ENCODE measurements at places on chromosomes 1 and 21.

DNA sequence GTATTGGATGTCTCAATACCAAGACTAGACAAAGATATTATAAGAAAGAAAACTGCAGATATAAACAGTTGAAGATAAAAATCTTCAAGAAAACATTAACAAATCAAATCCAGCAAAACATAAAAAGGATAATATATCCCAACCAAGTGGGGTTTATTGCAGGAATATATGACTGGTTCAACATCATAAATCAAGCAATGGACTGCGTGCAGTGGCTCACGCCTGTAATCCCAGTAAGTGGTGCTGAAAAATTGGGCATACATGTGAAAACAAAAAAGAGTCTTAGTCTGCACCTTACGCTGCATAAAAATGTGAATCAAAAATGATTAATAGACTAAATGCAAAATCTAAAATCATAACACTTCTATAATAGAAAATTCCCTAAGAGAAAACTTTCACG lies 112.9 kb upstream of the PDE4B start:
- DNase-seq: no peak

DNA sequence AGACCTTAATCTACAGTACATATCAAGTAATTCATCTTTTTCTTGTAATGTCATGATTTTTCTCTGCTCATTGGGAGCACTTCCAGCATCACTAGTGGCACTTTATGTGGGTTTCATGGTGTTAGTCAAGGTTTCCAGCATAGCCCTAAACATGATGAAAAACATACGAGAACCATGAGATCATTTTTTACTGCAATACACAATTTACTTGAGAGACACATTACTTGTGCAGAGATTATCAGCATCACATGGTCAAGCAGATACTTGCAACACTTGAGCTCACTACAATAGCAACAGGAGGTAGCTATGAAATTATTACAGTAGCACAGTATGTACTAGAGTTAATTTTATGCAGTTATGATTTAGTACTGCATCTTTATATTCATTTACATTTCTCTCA lies 36.4 kb downstream of the ITGB3BP start:
- no peak for DNase-seq

DNA sequence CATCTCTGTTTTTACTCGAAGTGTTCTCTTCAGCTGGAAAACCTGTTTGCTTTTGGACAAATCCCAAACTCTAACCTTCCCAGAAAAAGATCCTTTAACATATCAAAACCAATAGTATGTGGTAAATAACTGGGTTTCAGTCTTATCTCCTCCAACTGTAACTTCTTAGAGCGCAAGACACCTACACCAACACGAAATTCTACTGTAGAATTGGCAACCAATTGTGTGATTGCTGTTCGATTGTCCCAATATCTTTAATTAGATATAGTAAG lies 5.8 kb upstream of the MPZL1 start:
- DNase-seq: no peak

DNA sequence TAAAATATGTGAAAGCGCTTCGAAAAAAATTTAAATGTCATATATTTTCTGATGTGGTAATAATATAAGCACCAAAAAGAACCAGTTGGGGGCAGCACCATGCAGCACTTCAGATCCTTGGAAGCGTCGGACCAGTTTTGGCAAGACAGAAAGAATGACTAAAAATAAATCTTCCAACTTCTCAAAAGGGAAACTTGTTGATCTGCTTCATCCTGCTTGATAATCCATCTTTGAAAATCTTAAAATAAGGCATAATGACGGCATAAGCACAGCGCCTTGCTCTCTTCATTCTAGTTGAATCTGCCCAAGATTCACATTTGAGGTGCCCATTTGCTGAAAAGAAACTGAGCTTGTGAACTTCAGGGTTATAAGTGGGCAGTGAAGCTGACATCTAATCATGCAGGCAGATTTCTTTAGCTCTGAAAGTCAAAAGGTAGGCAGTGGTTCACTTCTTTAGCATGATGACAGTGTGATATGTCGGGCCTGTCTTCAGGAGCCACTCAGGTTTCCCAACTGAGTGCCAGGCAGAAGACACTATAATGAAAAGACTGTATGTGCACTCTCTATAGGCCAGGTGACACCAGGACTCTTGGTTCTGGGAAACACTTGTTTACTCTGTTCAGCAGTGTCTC lies 19.8 kb upstream of the MUTYH start:
- peak; percentile 15 for DNase-seq

DNA sequence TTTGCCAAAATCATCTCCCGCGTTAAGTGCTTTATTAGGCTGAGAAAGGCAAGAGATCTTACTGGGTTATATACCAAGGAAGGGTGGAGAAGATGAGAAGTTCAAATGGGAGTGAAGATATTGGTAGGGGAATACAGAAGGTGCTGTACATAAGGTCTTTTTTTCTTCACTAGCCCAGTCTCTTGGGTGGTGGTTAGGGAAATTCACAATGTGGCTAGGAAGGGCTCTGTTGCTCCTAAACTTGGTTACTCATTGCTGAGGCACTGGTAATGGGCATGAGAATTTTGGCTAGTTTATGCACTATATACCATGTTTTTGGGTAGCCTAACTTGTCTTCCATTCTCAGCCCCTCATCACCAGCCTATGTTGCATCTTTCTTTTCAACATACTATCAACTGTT lies 50.6 kb downstream of the LHX4 start:
- DNase-seq: no peak

DNA sequence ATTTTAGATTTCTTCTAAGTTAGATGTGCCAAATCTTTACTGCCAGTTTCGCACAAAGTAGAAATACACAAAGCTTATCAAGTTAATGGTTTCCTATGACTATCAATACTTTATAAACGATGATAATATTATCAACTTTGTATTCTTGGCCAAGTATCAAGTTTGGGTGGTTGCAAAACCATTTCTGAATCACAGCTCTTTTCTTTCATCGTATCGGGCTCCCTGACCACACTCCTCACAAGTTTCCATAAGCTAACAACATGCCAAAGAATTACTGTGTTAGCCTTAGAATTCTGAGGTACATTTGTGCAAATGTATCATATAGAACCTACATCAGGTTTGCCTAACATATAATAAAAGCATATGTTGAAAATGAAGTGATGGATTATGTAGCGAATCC lies 311.0 kb downstream of the KCTD3 start:
- no peak for DNase-seq

- no peak for DNase-seq
Measured at GRCh38 chr1:41245659-41246058, 3.6 kb upstream of the SCMH1 start.

DNA sequence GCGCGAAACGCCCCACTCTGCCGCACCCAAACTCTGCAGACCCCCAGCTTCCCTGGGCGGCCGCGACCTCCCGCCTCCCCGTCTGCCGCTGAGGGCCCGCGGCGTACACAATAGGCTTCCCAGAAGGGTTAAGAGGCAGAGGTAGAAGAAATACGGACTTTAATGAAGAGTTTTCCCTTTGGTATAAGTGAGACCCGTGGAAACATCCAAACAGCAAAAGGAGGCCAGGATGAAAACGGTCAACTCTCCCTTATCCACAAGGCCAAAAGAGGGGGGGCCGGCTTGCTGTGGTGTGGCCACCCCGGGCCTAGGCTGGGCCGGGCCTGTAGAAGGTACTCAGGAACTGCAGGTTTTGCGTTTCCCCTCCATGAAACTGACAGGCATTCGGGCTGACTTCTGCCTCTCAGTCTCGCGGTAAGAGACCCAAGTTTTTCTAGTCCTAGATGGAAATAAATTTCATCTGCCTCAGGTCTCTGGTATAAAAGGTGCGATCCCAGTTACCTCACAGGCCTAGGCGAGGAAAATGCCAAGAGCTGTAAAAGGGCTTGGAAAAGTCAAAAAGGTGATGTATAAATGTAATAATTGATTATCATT lies 671 bp upstream of the PYGO2 start:
- no peak for DNase-seq

DNA sequence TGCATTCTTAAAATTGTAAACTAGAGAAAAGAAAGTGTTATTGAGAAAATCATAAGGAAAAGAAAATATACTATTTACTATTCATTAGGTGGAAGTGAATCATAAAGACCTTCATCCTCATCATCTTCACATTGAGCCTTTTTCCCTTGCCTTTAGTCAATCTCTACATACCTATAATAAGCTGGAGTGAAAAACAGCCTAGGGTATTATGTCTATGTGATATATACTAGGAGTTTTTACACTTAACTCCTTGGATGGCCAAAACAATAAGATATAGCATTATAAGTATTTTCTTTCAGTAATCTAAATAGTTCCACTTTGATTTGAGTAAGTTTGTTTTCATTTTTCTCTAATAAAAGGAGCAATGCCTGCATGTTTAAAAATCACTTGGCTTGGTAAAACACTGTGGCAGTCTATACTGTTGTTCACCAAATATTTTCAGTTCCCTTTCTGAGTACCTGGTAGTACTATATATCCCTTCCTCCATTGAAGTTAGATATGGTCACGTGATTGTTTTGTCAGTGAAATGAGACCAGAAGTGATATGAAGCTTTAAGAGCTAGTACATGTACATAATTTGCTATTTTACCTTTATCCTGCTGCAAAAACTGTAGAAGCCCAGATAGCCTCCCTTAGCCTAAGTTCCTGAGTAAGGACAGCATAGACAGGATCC lies 78.3 kb downstream of the CLEC20A start:
- no peak for DNase-seq

DNA sequence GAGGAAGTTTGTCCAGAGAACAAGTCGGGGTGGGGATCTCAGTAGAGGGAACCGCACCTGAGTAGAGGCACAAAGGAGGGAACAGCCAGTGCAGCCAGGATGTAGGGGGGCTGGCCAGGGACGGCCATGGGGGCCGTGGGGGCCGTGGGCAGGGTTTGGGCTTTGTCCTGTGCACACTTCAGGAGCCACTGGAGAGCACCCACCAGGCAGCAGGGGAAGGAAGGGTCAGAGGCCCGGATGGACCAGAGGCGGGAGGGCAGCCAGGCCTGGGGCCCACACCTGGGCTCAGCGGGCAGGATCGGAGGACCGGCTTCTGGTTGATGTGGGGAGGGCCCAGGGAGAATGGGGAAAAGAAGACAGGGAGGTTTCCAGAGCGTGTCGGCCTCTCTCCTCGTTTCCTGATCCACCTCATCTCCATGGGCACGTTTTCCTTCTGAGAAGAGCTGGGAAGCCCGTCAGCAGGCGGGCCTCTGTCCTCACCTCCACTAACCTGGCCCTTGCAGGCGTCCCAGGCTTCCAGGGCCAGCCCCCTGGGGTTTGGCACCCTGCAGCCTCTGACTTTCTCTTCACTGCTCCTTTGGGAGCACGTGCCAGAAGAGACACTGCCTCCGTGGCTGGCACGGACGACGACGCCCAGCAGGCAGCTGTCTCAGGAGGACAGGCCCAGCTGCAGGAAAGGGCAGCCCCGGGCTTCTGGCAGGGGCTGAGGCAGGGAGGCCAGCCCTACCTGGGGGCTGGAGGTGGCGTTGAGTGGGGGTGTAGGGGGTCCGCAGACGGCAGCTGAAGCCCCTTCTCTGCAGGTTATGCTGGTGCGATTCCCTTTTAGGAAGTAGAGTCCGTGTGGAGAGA lies 16.8 kb upstream of the PDXK start:
- DNase-seq: no peak

DNA sequence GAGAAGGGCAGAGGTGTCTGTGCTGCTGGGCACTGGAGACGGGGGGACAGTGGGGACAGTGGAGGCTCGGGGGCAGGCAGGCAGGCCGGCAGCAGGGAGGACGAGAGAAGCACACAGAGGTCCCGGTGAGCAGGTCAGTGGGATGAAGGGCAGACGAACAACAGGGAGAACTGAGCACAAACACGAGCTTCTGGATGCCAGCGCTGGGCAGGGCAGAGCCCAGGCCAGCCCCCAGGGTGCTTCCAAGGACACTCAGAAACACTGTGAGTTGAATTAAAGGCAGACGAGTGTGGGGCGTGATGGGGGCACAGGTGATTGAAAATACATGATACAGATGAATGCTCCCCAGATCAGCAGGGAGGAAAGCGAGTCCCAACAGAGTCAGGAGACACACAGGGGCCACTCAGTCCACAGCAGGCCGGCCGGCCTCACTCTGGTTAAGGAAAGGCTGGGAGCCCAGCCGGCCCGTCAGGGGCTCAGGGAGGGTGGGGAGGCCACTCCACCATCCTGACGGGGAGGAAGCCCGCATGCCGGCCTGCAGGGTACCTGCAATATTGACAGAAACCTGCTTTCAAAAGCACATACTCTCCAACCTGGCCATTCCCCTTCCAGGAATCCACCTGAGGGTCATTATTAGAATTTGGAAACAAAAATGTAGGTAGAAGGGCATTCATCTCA lies 14.1 kb downstream of the SLC19A1 start:
- DNase-seq: no peak

GRCh38 chr1:103336408-103336807 lies 189.1 kb upstream of the RNPC3 start:
- no peak for DNase-seq

DNA sequence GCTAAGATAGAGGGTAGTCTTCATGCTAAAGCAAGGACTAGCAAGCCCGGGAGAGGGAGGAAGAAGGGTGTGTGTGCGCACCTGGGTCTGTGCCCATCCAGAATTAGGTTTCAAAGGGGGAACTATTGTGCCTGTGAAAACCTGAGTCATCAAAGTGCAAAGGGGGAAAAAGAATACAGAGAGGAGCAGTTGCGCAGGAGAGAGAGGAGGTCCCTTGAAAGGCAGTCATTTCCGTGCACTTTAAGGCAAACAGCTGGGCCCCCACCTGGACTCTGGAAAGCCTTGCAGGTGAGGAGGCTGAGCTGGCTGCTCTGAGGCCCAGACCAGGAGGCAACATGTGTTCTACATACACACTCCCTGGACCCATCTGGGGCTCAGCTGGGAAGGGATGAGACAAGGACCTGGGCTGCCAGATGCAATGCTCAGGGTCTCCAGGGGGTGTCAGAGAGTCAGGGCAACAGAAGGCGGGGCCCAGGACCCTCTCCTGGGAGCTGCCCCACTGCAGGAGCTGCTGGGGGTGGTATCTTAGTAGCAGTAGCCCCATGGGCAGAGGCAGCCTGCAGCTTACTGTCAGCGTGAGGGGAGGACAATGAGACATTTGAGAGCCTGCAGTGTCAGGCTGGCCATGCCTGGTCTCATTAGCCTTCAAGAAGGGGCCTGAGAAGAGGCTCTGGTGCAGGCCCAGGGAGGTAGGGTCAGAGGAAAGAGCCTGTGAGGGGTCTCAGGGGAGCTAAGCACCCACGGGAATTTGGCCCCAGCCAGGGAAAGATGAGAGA lies 14.3 kb downstream of the PROK1 start:
- DNase-seq: no peak

DNA sequence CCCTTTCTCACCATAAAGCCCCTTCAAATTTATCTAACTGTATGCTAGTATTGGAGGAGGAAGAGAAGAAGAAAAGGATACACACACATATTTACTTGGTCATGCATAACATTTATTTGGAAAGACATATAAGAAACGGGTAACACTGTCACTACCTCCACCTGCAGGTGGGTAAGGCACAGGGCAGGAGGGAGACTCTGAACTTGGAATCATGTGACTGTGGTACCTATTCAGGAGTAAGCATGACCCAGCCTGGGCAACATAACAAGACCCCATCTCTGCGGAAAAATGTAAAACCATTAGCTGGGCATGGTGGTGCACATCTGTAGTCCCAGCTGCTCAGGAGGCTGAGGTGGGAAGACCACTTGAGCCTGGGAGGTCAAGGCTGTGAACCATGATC lies 1.4 kb upstream of the PADI6 start:
- no peak for DNase-seq

- DNase-seq: no peak
Measured at GRCh38 chr1:81109038-81109437, 691.7 kb upstream of the ADGRL2 start.

GRCh38 chr1:151993084-151993733 lies 450 bp downstream of the S100A10 start:
- DNase-seq: peak; percentile 26
